ENCODE measurements at places on chromosomes 7 and 10. TPM values are rescaled to one million over a fixed set of nuclear protein-coding genes. Genes with fewer than 3 reads are reported as not detected.

The SRPK2 gene
- 27.8 TPM for polyA plus RNA-seq

The IGFBP1 gene
- polyA plus RNA-seq = not detected

The AKR1C4 gene
- polyA plus RNA-seq = not detected

The EIF4EBP2 gene
- 41.5 TPM for polyA plus RNA-seq

The SLC25A28 gene
- polyA plus RNA-seq = 22.4 TPM
